SK-N-SH (cell line): ENCODE measurements at places on chromosomes 2 and 18. TPM values are rescaled to one million over a fixed set of nuclear protein-coding genes. Genes with fewer than 3 reads are reported as not detected.
A peak's percentile ranks its signal among the peaks of the same experiment; 100 is the strongest.

- no peak for DNase-seq
Measured at GRCh38 chr2:61218817-61219170, 56.8 kb downstream of the C2orf74 start.

GRCh38 chr2:68741805-68742306 lies 7.2 kb downstream of the ARHGAP25 start:
- no peak for DNase-seq

GRCh38 chr2:240231838-240232244 lies 91.4 kb upstream of the OTOS start:
- no peak for DNase-seq

DNA sequence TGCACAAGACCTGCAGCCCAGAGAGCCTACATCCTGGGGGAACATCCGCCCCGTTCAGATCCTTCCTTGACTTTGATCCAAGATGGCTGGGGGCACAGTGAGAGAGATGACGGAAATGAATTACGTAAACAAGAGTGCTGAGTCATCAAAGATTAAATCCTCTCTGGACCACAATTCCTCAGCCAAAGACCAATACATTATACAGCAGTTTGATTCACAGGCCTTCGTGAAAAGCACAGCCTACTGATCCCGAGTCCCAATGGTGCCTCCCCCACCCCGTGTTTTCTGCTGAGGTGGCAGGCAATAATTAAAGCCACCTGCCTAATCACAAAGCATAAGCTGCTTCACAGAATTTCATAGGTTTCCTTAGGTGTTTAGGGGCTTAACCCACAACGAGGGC lies 43.0 kb downstream of the MYO5B start:
- no peak for DNase-seq

- no peak for DNase-seq
Measured at GRCh38 chr2:198186257-198186656, 381.9 kb downstream of the PLCL1 start.

- DNase-seq = no peak
Measured at GRCh38 chr2:23769364-23769763, 157.6 kb downstream of the ATAD2B start.

GRCh38 chr2:23606968-23607367 lies 222.0 kb downstream of the KLHL29 start:
- DNase-seq = no peak

- DNase-seq = peak; percentile 61
Measured at GRCh38 chr2:67755156-67755882, 307.5 kb downstream of the C1D start.

DNA sequence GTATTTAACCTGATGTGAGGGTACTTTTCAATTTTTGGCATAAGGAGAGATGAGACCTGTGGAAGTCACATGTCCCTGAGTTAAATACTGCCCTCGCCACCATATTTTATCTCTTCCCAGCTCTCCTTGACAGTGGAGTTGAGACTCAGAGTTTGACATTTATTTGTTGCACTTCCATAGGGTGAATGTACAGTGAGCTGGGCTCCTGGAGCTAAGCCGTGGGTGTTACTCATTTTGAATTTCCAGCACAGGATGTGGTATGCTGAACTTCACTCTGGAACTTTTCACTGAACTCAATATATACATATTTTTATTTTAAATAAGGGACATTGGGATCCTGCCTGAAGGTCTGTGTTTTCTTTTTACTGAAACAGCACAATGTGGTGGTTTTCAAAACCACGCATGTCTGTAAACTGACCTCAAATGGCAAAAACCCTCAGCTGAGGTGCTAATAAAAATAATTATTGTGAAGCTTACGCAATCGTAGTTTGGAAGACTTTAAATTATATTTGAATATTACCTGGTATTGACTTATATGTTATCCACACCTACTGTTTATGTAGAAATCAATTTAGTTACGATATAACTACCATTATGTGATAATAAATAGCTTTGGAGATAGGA lies 12.1 kb downstream of the RNF144A start:
- no peak for DNase-seq

DNA sequence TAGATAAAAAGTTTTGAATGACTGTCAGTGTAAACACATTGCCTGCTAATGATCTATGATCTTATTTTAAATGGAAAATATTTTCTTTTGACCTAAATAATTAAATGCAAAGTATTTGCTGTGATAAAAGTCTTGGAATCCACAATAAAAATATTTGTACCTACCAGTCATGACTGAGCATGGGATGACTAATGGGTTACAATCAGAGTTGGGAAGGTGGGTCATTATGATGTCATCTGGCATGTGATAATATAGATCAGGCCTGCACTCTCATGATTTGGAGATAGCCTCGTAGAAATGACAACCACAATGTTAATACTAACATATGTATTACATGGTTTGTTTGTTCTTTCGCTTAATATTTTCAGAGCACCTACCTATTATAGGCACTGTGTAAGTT lies 848.8 kb upstream of the KLHL29 start:
- no peak for DNase-seq

The ERFE gene
- 1.3 and 1.5 TPM in 2 replicates for polyA plus RNA-seq

The CXCR4 gene
- polyA plus RNA-seq = 0.48 and 1.3 TPM in 2 replicates

The ZSWIM2 gene
- polyA plus RNA-seq = 0.05 and 0.06 TPM in 2 replicates

The HTR2B gene
- 0.25 and 0.41 TPM in 2 replicates for polyA plus RNA-seq

The SERPINB7 gene
- polyA plus RNA-seq = 99.5 and 170 TPM in 2 replicates

The FAM124B gene
- polyA plus RNA-seq = 0.03 TPM in 1 of 2 replicates, not detected in the other

The MGAT5 gene
- 18.2 and 20.6 TPM in 2 replicates for polyA plus RNA-seq

The PLEKHH2 gene
- polyA plus RNA-seq = 1.9 and 3.1 TPM in 2 replicates

The MYO7B gene
- polyA plus RNA-seq = 0.06 and 0.08 TPM in 2 replicates
